ENCODE measurements at places on chromosomes 4 and X.

DNA sequence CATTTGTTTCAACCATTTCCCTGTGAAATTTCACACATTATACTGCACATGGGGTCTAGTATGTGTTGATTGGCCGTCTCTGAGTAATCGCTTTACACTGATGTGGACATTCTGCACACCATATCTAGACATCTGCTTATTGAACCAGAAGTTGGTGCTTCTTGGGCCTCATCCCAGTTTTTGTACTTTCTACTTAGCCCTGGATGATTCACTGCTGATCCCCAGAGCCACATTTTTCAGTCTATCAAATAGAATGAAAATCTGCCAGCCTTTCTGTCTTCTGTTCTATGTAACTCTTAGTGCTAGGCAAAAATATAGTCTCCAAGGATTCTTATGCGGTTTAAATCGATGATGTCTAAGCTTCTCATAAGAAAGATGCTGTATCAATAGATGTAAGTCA, 40.5 kb upstream of the RELL1 start:
- no peak for DNase-seq

GRCh38 chr4:17273047-17273446, 238.8 kb downstream of the QDPR start:
- DNase-seq = no peak

- no peak for DNase-seq
These were observed 309.4 kb downstream of the CAMK2D start for GRCh38 chr4:113452152-113452551.

DNA sequence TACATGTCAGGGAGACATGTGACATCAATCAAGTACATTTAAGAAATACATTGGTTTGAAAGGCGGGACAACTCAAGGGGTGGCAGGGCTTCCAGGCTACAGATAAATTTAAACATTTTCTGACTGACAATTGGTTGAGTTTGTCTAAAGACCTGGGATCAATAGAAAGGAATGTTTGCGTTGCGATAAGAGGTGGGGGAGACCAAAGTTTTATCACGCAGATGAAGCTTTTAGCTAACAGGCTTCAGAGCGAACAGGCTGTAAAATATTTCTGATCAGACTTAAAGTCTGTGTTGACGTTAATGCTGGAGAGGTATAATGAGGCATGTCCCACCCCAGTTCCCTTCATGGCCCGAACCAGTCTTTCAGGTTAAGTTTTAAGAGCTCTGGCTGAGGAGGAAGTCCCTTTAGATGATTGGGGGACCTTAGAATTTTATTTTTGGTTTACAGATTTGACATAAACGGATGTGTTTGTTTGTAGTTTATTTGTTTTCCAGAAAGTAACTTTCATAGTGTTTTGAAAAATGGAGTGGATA, 346.7 kb upstream of the RASGEF1B start:
- no peak for DNase-seq

DNA sequence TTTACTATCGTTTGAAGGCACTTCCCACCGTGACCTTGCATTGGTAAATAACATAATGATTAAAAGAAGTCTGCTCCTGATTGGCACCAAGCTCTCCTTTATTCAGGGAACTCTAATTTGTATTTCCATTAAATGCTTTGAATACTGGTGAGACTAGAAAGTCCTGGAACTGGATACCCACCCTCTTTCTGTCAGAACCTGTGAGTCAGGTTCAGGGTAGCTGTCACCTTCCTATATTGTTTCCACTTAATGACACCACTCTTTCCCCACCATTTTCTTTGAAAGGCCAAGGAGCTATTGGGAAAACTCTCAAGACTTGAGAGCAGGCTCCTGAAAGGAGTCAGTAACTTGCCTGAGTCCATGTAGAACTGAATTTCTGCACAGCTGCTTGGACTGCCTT, 55.9 kb upstream of the RASSF6 start:
- no peak for DNase-seq
